ENCODE measurements at places on chromosomes 2 and 18.

GRCh38 chr2:42639340-42640077 is 71.1 kb downstream of the MTA3 start:
- peaks cover 3% of the 10 kb centered on the region for H3K36me3 ChIP-seq
- no peaks in the 10 kb centered on the region for H3K27me3 ChIP-seq
- no peak overlapping the region for H3K4me3 ChIP-seq
- peaks cover 12% of the 10 kb centered on the region for H3K4me1 ChIP-seq

- no peaks in the 10 kb centered on the region for H3K4me1 ChIP-seq
- H3K27ac ChIP-seq = no peak overlapping the region
- H3K4me3 ChIP-seq = no peak overlapping the region
- H3K27me3 ChIP-seq = no peaks in the 10 kb centered on the region
Observed at GRCh38 chr2:142974288-142975024, 97.0 kb downstream of the KYNU start.

DNA sequence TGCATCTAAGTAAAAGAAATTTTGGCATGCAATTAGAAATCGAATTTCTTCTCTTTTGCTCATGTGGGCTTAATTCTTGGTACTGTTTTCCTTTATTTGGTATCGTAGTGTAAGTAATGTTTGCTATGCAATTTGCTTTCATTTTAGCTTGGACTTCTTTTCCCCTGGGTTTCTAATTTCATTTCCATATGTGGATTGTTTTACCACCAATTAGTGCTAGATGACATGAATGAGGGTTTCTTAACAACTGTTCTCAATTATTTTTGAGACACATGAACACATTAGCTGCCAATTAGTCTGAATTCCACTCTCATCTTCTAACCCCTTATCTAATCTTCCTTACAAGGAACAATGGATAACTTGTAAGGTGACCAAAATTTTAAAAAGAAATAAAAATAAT is 1047.2 kb upstream of the PIK3C3 start:
- no peaks in the 10 kb centered on the region for H3K27me3 ChIP-seq
- H3K36me3 ChIP-seq = no peaks in the 10 kb centered on the region
- H3K4me1 ChIP-seq = no peaks in the 10 kb centered on the region
- H3K27ac ChIP-seq = no peak overlapping the region
- no peak for DNase-seq

- H3K4me1 ChIP-seq = peaks cover 12% of the 10 kb centered on the region
- no peak overlapping the region for H3K4me3 ChIP-seq
- no peak for DNase-seq
- H3K27me3 ChIP-seq = no peaks in the 10 kb centered on the region
Observed at GRCh38 chr2:181781078-181781786, 100.9 kb upstream of the NEUROD1 start.

DNA sequence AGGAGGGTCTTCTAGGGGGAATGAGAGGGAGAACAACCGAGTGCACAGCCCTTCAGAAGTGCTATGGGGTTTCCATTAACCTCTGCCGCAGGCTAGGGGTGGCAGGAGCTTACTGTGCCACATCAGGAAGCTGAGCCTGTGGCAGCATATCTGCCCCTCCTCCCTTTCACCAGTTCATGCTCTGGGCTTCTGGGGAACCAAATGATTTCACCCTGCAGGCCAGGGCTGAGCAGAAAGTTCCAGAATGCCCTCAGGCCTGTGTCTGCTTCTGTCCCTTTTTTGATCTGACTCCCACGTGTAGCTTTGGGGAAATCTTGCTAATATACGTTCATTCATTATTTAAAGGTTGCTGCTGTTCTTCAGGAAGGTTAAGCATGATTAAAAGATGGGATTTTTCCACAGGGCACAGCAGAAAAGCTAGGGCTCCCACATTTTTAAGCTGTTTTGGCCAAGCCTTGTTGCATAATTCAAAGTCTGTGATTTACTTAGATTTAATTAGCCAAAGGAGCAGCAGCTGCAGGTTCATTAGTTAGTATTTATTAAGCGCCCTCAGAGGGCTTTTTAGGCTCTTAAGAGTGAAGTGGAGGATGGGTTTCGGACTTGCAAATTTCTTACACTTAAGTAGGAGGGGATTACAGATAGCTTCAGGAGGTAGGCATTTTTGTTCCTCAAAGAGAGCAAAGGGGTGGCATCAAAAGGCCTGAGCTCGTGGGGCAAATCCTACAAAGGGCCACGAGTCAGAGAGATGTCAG is 10.2 kb downstream of the TMEM247 start:
- H3K4me3 ChIP-seq = no peak overlapping the region
- H3K36me3 ChIP-seq = no peaks in the 10 kb centered on the region
- H3K27ac ChIP-seq = peak overlapping the region; percentile 81
- no peaks in the 10 kb centered on the region for H3K27me3 ChIP-seq

- no peak overlapping the region for H3K4me3 ChIP-seq
- no peak overlapping the region for H3K27ac ChIP-seq
Observed at GRCh38 chr2:33634261-33634910, 35.3 kb upstream of the FAM98A start.

Measured in left ventricle myocardium inferior (tissue), 1 donor.